Dermis microvascular lymphatic vessel endothelial cell (primary cell): ENCODE measurements at places on chromosomes 5 and 9. TPM values are rescaled to one million over a fixed set of nuclear protein-coding genes. Genes with fewer than 3 reads are reported as not detected.
A peak's percentile ranks its signal among the peaks of the same experiment; 100 is the strongest.

DNA sequence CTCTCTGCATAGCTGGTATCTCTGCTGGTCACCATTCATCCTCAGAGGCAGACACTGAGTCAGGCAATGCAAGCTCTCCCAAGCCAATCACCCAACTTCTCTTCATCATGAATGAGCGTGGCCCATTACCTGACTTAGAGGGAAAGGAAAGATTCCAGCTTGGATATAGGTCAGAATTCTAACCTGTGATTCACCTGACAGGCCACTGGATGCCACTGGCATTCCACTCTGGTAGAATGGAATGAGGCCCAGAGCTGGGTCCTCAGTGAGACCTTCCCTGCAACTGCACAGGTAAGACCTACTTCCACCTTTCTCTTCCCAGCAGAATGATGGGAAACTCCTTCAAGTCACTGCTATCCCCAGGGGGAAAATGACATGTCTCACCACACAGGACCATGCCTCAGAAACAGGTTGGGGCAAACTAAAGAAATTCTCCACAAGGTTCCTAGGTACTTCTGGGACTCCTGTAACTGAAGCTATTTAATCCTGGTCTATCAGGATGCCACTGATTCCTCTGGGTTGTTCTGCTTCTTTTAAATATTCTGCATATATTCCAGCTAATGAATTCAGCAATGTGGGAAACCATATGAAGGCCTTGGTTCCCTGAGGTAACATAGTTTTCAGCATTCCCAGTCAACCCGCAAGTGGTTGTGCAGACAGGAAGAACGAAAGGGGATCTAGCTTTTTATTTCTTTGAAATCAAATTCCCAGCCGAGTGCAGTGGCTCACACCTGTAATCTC is 62.0 kb downstream of the SUSD1 start:
- DNase-seq, result peak; percentile 57

The LCN1 gene
- not detected in 2 replicates for total RNA-seq

The LCN9 gene
- not detected in 2 replicates for total RNA-seq

The CAST gene
- 96.8 and 98.1 TPM in 2 replicates for total RNA-seq
